A549 (cell line): ENCODE measurements at places on chromosomes 6 and 20. TPM values are rescaled to one million over a fixed set of nuclear protein-coding genes. Genes with fewer than 3 reads are reported as not detected.

DNA sequence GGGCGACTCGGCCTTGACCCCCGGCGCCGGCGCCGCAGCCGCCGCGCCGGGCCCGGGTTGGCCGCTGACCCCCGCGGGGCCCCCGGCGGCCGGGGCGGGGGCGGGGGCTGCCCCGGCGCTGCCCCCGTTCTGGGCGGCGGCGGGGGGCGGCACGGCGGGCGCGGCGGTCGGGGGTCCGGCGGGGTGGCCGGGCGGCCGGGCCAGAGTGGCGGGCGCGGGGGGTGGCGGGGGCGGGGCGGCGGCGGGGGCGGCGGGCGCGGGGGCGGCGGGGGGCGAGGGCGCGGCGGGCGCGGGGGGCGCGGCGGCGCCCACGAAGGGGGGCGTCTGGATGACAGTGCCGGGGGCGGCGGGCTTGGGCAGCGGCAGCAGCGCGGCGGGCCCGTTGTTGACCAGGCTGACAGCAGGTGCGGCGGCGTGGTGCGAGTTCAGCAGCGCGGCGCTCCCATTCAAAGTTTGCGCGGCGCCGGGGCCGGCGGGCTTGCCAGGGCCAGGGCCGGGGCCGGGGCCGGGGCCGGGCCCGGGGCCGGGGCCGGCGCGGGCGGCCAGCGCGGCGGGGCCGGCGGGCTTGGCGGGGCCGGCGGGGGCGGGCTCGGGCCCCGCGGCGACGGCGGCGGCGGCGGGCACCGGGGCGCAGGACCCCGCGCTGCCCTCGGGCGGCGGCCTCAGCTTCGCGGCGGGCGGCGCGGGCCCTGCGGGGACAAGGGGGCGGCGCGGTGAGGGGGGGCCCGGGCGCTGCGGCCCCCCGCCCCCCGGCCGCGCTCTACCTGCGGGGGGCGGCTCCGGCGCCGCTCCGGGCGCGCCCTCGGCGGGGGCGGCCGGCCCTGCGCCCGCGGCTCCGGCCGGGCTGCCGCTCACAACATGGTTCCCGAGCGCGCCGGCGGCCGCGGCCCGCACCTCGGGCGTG, 659 bp downstream of the TAF4 start:
- DNase-seq, result no peak

- DNase-seq, result no peak
Measured at GRCh38 chr20:14449323-14449722, 111.9 kb upstream of the FLRT3 start.

- no peak for DNase-seq
Measured at GRCh38 chr6:105326216-105326615, 76.7 kb downstream of the PREP start.

DNA sequence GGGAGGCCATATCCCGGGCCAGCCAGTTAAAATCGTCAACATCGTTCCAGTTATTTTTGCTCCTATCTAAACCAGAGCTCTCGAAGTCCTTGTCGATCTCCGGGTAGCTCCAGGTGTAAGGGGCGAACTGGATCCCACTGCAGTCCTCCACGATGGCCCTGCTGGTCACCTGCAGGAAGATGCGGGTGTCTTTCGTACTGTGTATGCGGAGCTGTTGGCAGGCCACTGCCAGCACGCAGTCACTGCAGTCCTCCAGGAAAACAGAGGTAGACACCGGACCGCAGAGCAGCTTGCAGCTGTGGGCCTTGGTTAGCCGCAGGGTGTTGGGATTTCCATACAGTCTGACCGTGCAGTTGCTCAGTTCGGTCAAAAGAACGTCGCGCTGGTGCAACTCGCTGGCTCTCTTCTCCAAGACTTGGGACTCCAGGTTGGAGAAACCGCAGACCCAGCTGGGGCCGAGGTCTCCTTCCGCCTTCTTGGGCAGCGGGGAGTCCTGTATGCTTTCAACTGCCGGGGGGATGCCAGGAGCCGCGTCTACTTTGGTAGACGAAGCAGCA, 742 bp downstream of the TBCC start:
- DNase-seq, result peak; percentile 14

DNA sequence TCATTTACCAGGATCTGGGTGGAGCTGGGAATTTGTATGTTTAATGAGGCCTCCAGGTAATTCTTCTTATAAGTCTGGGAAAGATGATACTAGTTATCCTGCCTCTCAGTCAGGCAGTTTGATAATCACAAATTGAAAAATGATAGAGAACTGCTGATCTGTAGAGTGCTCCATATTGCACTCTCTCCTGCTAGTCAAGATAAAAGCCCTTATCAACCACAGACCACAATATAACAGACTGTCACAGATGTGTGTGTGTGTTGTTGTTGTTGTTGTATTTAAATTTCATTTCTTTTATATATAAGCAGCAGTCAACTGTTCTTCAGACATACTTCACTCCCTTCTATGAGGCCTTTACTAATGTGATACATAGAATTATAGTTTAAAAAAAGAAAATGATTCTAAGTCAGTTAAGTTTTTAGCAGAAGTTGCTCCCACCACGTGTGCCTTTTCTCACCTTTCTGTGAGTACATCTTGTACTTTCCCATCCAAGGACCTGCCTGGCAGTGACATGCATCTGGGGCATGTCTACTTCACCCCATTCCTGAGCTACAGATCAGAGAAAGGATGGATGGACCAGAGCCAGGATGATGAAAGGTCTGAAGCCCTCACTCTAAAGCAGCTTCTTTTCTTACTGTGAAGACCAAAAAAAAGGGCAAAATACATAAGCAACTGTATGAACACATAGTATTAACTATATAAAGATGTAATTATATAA, 29.8 kb downstream of the TENT5A start:
- no peak for DNase-seq

- DNase-seq, result no peak
Measured at GRCh38 chr6:24922170-24922569, 13.6 kb downstream of the RIPOR2 start.

GRCh38 chr6:90274451-90275030, 22.1 kb downstream of the BACH2 start:
- DNase-seq, result no peak

GRCh38 chr6:38012573-38012972, 193.0 kb downstream of the ZFAND3 start:
- DNase-seq, result peak; percentile 9

- DNase-seq, result no peak
Measured at GRCh38 chr6:127207591-127208120, 59.0 kb upstream of the RNF146 start.

DNA sequence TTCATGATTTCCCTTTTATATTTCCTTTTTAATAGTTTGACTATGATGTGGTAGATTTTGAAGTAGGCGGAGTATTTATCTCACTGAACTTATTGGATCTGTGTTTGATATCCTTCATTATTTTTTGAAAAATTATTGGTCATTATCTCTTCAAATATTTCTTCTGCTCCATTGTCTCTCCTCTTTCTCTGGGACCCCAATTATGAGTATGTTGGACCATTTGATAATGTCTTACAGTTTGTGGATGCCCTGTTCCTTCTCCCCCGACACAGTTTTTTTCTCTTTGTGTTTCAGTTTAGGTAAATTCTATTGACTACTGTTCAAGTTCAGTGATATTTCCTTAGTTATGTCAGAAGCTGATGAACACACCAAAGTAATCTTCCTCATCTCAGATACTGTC, 49.4 kb upstream of the COL10A1 start:
- no peak for DNase-seq

GRCh38 chr6:3231247-3232016, 4.0 kb upstream of the TUBB2B start:
- DNase-seq, result peak; percentile 62

GRCh38 chr6:168250250-168250649, 69.3 kb downstream of the DACT2 start:
- DNase-seq, result no peak

- DNase-seq, result no peak
Measured at GRCh38 chr6:111263837-111264236, 176.5 kb downstream of the SLC16A10 start.

- DNase-seq, result no peak
Measured at GRCh38 chr20:48638546-48638945, 189.3 kb downstream of the PREX1 start.

DNA sequence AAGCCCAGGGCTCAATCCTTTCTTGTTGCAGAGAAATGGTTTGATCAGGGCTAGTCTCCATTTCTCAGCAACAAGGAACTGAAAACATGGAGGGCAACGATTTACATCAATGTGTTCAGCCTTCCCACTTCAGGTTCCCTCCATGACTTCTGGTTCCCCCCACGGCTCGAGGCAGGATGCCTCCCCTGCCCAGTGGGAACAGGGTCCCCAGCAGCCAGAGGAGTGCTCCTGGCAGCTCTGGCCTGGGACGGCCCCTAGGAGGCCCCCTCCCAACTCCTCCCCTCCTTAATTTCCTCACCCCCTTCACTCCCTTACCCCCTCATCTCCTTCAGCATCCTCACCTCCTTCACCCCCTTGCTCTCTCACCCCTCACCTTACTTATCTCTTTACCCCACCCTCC, 283.8 kb downstream of the CDC5L start:
- DNase-seq, result no peak

DNA sequence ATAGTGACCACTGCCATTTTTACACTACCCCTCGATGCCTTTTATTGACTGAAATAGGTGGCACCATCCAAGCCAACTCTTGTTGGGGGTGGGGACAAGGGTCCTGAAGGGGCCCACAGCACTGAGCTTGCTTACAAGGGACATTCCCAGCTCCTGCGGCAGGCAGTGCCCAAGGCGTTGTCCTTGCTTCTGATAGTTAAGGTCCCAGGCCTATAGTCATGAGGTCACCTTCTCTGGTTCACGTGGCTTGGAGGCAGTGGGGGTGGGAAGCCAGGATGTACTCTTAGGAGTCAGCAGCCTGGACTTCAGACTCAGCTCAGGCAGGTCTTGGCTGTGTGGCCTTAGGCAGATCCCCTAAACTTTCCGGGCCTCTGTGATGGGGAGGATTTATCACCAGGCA, 48.6 kb downstream of the TOX2 start:
- DNase-seq, result no peak

GRCh38 chr20:44644667-44645131, 6.8 kb downstream of the ADA start:
- DNase-seq, result peak; percentile 21

GRCh38 chr6:149756261-149756636, 6.7 kb downstream of the PCMT1 start:
- DNase-seq, result no peak

GRCh38 chr20:63215101-63216040, 560 bp downstream of the YTHDF1 start:
- peak; percentile 91 for DNase-seq

DNA sequence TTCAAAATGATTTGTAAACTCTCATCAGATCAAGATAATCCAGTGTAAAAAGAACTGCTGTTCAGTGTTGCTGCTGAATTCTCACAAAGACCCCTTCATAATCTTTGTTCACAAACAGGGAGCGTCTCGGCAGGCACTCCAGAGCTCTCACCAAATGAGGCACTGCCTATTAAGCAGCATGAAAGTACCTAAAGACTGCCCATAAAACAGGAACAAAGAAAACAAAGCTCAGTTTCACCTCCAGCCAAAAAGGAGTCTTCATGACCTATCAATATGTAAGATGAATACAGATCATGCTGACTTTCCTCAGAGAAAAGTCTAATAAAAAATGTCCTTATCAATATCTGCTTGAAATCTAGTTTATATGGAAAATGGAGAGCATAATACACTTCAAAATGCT, 41.8 kb downstream of the GPR63 start:
- no peak for DNase-seq

- no peak for DNase-seq
Measured at GRCh38 chr6:46687619-46688097, at the start of gene TDRD6. Gene TDRD6, plus strand, starts transcription at chr6:46687885. Its CDS starts 244 bp downstream, at chr6:46688129.

GRCh38 chr20:46519471-46520068, 6.2 kb upstream of the ZNF334 start:
- no peak for DNase-seq

GRCh38 chr20:24493661-24494459, 24.4 kb downstream of the SYNDIG1 start:
- DNase-seq, result no peak

DNA sequence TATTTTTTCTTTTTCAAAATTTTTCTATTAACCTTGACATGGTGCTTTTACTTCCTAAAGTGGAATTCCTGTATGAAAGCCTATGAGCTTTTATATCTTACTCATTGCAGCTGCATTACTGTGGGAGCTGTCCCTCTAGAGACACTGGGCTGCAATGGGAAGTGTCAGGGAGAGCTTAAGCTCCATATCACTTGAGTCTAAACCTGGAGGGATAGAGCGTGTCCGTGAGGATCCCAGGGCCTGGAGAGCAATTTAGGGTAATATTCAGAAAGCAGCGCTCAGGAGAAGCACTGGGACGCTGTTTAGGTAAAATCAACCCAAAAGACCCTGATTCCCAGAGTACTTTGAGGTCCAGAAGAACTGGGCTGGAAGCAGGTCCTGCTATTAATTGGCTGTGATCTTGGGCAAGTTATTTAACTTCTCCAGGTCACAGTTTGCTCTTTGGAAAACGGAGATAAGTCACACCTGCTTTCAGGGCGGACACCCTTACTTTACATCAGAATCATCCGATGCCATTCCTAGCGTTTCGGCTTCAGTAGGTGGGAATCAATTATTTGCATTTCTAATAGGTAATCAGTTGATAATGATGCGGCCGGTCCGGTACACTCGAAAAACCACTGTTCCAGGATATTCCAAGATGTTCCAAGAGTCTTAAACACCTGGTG, 628 bp upstream of the ERGIC3 start:
- DNase-seq, result no peak

- DNase-seq, result peak; percentile 48
Measured at GRCh38 chr6:125114248-125114858, 39.2 kb upstream of the TPD52L1 start.

- no peak for DNase-seq
Measured at GRCh38 chr6:84093441-84094435, 60.2 kb downstream of the MRAP2 start.

Gene MLN
- not detected in 3 replicates for polyA plus RNA-seq

Gene PROKR2
- polyA plus RNA-seq, result not detected in 3 replicates

Gene IFNGR1
- polyA plus RNA-seq, result 29.8 to 33.2 TPM (median 31.2 TPM) in 3 replicates

Gene PLN
- not detected in 3 replicates for polyA plus RNA-seq

Gene CTAGE9
- not detected in 3 replicates for polyA plus RNA-seq

Gene HAO1
- polyA plus RNA-seq, result not detected in 3 replicates

Gene PCED1A
- polyA plus RNA-seq, result 30.5 to 43.8 TPM (median 43.2 TPM) in 3 replicates

Gene HDGFL1
- not detected in 3 replicates for polyA plus RNA-seq

Gene SLC24A3
- 0.03 to 0.04 TPM in 2 of 3 replicates, not detected in the other for polyA plus RNA-seq

Gene SNX21
- polyA plus RNA-seq, result 4.9 to 7.7 TPM (median 7.0 TPM) in 3 replicates

Gene CST3
- 229 to 259 TPM (median 238 TPM) in 3 replicates for polyA plus RNA-seq

Gene ARMC2
- 1.9 to 2.3 TPM (median 2.1 TPM) in 3 replicates for polyA plus RNA-seq
